ENCODE measurements at places on chromosomes 1 and 21.

DNA sequence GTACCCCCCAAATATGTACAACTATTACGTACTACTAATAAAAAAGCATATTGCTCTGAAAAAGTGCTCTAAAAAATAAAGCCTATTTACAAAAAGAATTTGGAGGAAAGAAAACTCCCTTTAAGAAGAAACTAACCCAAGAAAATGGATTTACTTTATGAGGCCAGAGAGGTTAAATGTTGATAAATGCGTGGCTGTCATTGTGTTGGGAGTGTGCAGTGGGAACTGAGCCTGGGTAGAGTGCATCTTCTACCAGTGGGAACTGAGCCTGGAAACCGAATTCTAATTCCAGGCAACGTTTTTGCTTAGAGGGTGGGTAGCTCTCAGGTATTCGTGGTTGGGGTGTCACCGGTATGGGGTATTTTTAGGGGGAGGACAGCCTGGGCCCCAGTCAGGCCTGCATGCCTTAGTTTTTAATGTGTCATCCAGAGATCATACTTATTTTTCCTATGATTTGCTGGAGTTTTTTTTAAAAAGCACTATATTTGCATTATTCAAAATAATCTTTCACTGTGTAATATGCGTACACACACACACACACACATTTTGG lies 24.1 kb upstream of the RNF187 start:
- DNase-seq: no peak

DNA sequence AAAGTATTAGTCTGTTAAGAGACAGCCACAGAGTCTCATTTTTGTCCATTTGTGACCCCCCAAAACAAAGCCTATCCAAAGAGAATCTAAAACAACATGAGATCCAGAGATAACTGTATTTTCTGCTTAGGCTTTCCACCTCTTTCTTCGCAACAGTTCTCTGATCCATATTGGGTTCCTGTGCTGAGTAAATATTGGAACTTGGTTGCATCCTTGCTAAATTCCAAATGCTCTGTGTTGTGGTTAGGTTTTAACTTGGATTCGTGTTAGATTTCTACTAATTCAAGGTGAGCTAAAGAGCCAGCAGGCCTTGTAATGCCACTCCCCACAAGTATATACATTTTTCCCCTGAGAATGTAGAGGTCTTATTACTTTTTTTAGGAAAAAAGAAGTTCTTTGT lies 29.2 kb downstream of the FMO1 start:
- DNase-seq: no peak

DNA sequence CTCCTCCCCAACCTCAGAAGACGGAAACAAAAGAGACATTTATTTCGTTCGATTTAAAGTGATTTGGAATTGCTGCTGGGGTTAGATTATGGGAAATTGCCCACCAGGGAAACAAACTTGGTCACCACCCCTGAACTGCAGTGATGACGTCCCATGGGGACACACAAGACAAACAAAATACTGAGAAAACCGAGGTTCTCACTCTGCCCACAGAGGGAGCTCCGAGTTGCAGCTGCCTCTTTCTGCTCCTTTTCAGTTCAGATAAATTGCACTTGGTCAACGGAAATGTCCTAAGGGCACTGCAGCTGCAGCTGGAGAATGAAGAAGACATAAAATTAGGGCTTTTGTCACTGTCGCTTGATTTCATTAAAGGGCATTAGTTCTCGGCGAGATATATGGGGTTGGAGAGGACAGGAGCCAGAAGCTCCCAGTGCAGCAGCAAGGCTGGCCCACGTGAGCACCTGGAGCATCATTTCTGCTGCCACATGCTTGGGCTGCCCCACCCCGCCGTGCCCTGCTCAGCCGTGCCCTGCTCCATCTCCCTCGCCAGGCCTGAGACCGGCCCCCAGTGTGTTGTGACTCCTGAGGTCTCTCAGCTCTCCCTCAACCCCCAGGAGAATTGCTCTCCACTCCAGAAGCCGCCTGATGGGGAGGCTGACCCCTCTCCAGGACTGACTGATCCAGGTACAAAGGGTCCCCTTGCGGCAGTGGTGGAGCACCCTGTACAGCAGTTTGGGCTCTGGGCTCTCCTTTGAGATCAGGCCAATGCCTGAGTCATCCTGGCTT lies 231.7 kb upstream of the AJAP1 start:
- DNase-seq: no peak

GRCh38 chr1:56917356-56917755 lies 48.5 kb downstream of the C8B start:
- no peak for DNase-seq

All from fibroblast of skin of left quadriceps (primary cell).